G401 (cell line): ENCODE measurements at places on chromosomes 13 and 19. TPM values are rescaled to one million over a fixed set of nuclear protein-coding genes. Genes with fewer than 3 reads are reported as not detected.

Gene F10
- not detected in 2 replicates for total RNA-seq

Gene CYSLTR2
- not detected in 2 replicates for total RNA-seq

Gene DHRS12
- total RNA-seq: 11.3 and 12.1 TPM in 2 replicates

Gene AMER2
- not detected in 2 replicates for total RNA-seq

Gene POSTN
- 0.31 TPM in 1 of 2 replicates, not detected in the other for total RNA-seq

Gene ZIC2
- total RNA-seq: 10.0 and 16.8 TPM in 2 replicates

Gene GPR4
- 0.14 TPM in 1 of 2 replicates, not detected in the other for total RNA-seq

Gene ZNF155
- total RNA-seq: 0.68 and 5.2 TPM in 2 replicates

Gene SOX1
- not detected in 2 replicates for total RNA-seq

Gene S1PR5
- 13.5 and 22.1 TPM in 2 replicates for total RNA-seq

Gene DMKN
- total RNA-seq: 85.4 and 136 TPM in 2 replicates

Gene CLASRP
- 12.1 and 23.8 TPM in 2 replicates for total RNA-seq

Gene ICAM4
- 2.4 and 7.1 TPM in 2 replicates for total RNA-seq

Gene LILRB4
- total RNA-seq: not detected in 2 replicates

Gene LACC1
- total RNA-seq: not detected in 2 replicates

Gene SIN3B
- total RNA-seq: 18.6 and 31.6 TPM in 2 replicates

Gene RTBDN
- total RNA-seq: 5.7 and 8.0 TPM in 2 replicates

Gene CRX
- total RNA-seq: 0.34 and 0.68 TPM in 2 replicates

Gene ZNF611
- 3.9 and 8.9 TPM in 2 replicates for total RNA-seq

Gene ZNF793
- total RNA-seq: not detected in 2 replicates

Gene CEACAM21
- total RNA-seq: 0.12 and 3.6 TPM in 2 replicates

Gene VSTM2B
- total RNA-seq: 2.5 TPM in 1 of 2 replicates, not detected in the other

Gene GRIK5
- total RNA-seq: 0.49 and 1.1 TPM in 2 replicates

Gene FUZ
- 33.9 and 38.6 TPM in 2 replicates for total RNA-seq

Gene C13orf42
- total RNA-seq: not detected in 2 replicates

Gene LRRC63
- not detected in 2 replicates for total RNA-seq

Gene DACT3
- total RNA-seq: 12.0 and 16.3 TPM in 2 replicates

Gene SHD
- 0.37 TPM in 1 of 2 replicates, not detected in the other for total RNA-seq

Gene FCER2
- total RNA-seq: not detected in 2 replicates

Gene KCNJ14
- total RNA-seq: 0.31 TPM in 1 of 2 replicates, not detected in the other

Gene CBARP
- total RNA-seq: 3.6 and 5.6 TPM in 2 replicates
